Endodermal cell (in vitro differentiated cells): ENCODE measurements at places on chromosomes 5 and 9. TPM values are rescaled to one million over a fixed set of nuclear protein-coding genes. Genes with fewer than 3 reads are reported as not detected.
A peak's percentile ranks its signal among the peaks of the same experiment; 100 is the strongest.

Gene MCIDAS
- 0.58 to 0.78 TPM (median 0.68 TPM) in 3 replicates for total RNA-seq

Gene LIX1
- 0.11 and 0.15 TPM in 2 replicates for total RNA-seq

Gene DMRTA1
- 5.6 and 5.7 TPM in 2 replicates for total RNA-seq

Gene MCC
- 128 and 164 TPM in 2 replicates for total RNA-seq

Gene UBAC1
- 46.6 and 48.4 TPM in 2 replicates for total RNA-seq

Gene SYK
- 2.5 and 2.7 TPM in 2 replicates for total RNA-seq

Gene C5
- total RNA-seq = 55.2 and 59.5 TPM in 2 replicates

Gene ZNF782
- 6.8 and 9.1 TPM in 2 replicates for total RNA-seq

Gene PCDHGC5
- total RNA-seq = 1.0 and 1.8 TPM in 2 replicates

Gene LCN2
- total RNA-seq = not detected in 2 replicates

Gene C6
- 0.38 TPM in 2 of 3 replicates, not detected in the other for total RNA-seq

Gene IRGM
- not detected in 2 replicates for total RNA-seq

Gene HRH2
- total RNA-seq = 3.3 and 3.4 TPM in 2 replicates

Gene SEC16A
- 39.1 to 60.7 TPM (median 58.5 TPM) in 3 replicates for total RNA-seq

Gene BRINP1
- 8.7 and 9.6 TPM in 2 replicates for total RNA-seq

Gene MED27
- total RNA-seq = 26.7 to 38.2 TPM (median 37.0 TPM) in 3 replicates

Gene KLF4
- 2.1 and 2.6 TPM in 2 replicates for total RNA-seq

Gene CAMK2A
- total RNA-seq = 0.28 to 0.63 TPM (median 0.49 TPM) in 3 replicates

Gene FOXD1
- total RNA-seq = 0.29 to 17.1 TPM (median 0.61 TPM) in 3 replicates

GRCh38 chr9:108476574-108476973 is 379.2 kb downstream of the ACTL7B start:
- no peak for DNase-seq

- DNase-seq = peak; percentile 58
These were observed 2.3 kb downstream of the CRB2 start for GRCh38 chr9:123358181-123358905.

GRCh38 chr5:40904205-40904993 is 4.9 kb upstream of the C7 start:
- DNase-seq = peak; percentile 91

- no peak for DNase-seq
These were observed 14.6 kb downstream of the CCDC180 start for GRCh38 chr9:97322105-97322504.

DNA sequence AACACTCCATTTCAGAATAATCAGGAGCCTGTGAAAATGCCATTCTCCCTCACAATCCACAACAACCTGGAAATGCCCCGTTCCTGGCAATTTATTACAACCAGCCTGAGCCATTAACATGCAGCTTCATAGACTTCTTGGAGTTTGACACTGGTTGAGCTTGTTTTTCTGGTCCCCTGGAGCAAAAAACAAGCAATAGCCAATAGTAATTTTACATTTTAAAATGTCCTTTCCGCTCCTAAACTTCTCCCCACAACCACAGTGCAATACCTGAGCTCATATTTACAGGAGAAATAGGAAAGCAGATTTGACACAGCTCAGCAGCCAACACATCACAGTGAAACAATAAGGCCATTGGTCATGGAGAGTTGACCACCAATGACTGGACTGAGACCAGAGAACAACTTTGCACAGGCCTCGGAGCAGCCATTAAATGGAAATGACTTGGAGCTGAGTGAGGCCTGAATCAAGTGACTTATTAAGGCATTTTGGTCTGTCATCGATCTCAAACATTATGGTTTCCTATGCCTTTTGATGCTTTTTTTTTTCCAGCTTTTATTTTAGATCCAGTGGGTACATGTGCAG is 73.0 kb downstream of the ENC1 start:
- peak; percentile 30 for DNase-seq

DNA sequence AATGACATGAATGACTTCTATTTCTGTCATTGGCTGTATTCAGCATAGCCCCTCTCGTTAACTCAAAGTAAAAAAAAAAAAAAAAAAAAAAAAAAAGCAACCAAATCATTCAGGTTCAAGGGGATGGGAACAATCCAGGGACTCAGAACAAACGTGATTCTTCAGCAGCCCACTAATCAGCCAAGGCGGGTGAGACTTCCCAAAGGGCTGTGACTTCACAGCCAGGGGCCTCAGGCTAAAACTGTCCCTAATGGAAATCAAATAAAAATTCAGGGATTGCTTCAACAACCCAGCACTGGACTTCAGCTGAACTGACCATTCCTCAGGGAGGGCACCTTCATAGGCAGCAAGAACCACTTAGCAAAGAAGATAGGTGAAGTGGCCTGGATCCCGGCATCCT is 86.2 kb upstream of the FAM169A start:
- no peak for DNase-seq

DNA sequence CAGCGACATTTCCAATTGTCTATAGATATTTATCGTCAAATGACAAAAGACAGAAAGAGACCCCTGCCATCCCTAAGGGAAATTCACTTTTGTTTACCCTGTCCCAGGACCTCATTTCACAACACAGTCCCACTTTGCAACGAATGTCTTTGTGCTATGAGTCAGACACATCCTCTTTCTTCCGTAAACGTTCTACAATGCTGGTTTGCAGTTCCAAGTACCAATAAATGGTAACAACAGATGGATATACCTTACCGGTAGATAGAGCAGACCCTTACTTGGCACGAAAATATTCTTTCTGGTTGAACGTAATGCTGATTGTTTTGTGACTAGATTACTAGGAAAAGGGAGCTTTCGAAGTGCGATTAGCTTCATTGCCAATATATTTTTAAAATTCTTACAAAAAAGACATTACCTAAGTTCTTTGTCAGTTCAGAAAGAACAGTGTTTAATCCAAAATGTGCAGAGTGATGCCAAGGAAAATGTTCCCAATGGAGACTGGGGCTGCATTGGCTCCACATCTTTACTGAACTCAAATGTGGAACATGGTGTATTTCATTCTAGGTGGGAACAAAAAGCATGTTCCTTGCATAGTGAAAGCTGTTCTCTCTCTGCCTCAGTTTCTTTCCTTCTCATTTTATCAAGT is 202.5 kb upstream of the SLC27A6 start:
- no peak for DNase-seq

- DNase-seq = no peak
These were observed 166.6 kb downstream of the FSTL4 start for GRCh38 chr5:133445744-133446143.

- no peak for DNase-seq
These were observed 9.0 kb downstream of the C5orf63 start for GRCh38 chr5:127064253-127064840.

- DNase-seq = peak; percentile 56
These were observed 18.7 kb upstream of the WDR38 start for GRCh38 chr9:124834591-124834990.

GRCh38 chr5:143066556-143067281 is 296.5 kb downstream of the ARHGAP26 start:
- no peak for DNase-seq

DNA sequence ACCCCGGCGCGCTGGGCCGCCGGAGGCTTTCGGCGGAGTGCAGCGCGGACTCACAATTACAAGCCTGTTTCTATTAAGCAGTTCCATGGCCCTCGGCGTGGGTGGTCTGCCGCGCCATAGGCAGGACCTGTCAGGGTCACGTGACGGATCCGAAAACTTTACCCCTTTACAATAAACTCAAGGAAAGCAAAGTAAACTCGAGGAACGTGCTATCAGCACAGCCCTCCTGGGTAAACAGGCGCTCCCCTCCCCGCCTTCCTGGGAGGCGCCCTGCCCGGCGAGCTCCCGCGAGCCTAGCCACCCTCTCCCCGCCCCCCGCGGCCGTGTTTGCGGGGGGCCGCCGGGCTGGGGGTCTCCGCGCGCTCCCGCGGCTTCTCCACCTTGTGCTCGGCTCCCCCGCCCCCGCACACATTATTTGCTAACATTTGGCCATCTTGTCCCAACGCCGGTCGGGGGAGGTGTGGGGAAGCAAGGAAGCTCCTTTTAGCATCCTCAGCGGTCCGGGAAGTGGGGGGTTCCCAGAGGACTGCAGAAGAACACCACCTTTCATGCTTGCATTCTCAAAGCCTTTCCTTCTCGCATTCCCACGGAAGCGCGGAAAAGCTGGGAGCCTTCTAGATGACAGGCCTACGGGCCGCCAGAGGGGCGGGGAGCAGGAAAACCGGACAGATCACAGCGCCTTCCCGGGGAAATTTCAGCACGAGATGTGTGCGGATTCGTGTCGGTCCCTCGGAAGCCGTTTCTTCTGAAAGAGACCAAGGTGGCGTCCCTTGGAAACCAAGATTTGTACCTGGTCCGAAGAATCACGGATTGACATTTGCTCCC is at the start of gene PTCH1:
PTCH1 (minus strand) TSS at position 238 of the 825 bp plus-strand sequence.
- DNase-seq = peak; percentile 79

DNA sequence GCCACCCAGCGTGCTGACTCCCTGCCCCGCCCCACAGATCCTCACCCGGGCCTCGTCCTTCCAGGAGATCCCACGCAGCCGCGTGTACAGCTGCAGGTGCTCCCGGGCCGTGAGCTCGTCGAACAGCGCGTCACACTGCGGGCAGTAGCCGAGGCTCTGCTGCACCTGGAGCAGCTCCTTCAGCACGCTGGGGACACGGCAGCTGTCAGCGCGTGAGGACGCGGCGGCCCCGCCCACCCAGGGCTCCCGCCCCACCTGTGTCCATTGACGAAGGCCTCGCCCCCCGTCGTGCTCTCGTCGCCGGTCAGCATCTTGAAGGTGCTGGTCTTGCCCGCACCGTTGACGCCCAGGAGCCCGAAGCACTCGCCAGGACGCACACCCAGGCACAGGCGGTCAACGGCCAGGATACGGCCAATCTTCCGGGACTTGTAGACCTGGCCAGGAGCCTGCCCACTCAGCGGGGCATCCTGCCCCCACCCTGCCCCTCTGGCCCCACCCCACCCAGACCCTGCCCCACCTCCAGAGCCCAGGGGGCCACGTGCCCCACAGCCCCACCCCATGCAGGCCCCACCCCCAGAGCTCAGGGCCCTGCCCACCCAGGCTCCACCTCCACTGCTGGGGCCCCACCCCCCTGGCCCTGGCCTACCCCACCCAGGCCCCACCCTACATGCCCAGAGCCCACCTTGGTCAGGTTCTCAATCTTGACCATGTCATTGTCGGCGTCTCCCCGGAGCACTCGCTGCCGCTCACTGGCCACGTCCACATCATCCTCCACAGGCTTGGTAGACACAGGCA is 13.8 kb upstream of the CLIC3 start:
- no peak for DNase-seq

- DNase-seq = no peak
These were observed 154.5 kb downstream of the YIPF5 start for GRCh38 chr5:144015961-144016360.

GRCh38 chr9:133945977-133946753 is 46.0 kb downstream of the VAV2 start:
- DNase-seq = no peak

DNA sequence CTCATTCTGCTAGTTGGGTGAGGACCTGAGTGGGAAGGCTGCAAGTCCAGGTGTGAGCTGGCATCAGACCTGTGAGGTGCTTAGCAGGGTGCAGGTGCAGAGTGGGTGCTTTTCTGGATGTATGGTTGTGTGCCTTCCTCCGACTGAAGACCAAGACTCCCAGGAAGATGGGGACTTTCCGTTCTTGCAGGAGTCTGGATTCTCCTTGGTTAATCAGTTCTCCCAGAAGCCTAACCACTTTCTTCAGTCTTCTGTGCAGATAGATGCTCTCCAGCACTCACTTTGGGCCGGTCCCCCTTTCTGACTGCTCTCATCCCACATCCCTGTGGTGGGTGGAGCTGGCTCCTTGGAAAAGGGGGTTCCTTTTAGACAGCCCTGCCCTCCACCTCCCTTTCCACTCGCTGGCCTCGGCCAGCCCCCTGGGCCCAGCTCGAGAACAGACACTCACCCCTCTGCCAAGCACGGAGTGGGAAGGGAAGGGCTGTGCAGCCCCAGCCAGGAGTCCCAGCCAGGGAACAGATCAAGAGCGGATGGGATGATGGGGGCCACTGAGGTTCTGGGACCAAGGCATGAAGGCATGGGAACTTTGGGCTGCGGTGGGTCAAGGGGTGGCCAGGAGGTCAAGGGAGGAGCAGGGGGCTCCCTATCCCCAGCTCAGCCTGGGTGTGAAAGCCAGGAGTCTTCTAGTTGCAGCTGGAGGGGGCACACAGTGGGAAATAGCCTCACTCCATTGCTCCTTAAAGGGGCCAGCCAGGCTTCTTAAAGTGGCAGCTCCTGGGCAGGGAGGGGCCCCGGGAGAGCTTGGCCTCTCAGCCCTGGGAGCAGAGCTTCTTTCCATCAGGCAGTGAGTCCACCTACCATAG is 62.4 kb downstream of the FGF18 start:
- no peak for DNase-seq

DNA sequence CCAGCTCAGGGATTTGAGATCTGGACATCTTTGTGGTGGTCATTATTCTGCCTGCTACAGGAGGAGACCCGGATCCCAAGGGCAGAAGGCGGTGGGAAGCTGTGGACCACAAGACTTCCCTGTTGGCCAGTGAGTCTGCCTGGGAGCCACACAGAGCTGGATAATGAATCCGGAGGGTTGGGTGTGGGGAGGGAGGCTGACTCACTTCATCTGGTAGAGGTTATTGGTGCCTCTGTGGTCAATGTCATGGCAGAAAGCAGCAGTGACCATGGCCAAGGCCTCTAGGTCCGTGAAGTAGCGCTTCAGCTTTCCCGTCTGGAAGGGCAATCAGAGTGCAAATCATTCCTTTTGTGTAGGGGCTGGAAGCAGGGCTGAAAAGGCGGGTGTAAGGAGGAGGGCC is 58.5 kb downstream of the PDE6A start:
- DNase-seq = no peak

DNA sequence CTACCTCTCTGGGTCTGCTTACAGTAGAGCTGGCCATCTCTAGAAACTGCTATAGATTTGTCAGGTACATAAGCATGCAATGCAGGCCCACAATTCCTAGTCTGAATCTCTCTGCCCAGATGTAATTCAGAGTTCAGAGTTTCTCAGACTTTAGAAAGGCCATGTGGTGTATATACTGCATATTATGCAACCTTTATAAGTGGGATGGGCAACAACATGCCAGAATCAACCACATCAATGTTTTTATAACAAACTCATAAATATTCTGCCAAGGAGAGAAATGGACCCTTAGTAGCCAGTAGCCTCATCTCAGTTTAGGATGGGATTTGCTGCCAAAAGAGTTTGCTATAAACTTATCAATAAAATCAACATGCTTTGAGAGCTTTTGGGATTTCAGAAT is 78.8 kb downstream of the SLC1A1 start:
- no peak for DNase-seq

DNA sequence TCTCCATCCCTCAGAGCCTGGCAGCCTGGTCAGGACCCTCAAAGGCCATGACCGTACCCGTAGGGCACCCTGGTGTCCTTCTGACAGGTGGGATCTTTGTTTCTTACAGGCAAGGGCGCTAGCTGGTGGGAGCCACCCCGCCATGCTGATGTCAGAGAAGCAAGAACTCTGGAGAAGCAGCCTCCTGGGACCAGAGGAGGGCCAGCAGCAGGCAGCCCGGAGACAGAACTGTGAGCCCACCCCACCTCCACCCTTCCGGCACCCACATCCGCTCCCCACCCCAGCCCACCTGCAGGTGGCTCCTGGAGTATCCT is 42.2 kb upstream of the IL17B start:
- no peak for DNase-seq

- no peak for DNase-seq
These were observed 90.2 kb upstream of the CACNA1B start for GRCh38 chr9:137787381-137787780.

GRCh38 chr9:127837346-127837745 is 17.1 kb downstream of the ENG start:
- no peak for DNase-seq

GRCh38 chr9:5671711-5672353 is 42.9 kb downstream of the RIC1 start:
- peak; percentile 67 for DNase-seq

GRCh38 chr9:135463140-135463539 is 16.4 kb upstream of the PPP1R26 start:
- no peak for DNase-seq
